ENCODE measurements at places on chromosomes 6 and 20.

DNA sequence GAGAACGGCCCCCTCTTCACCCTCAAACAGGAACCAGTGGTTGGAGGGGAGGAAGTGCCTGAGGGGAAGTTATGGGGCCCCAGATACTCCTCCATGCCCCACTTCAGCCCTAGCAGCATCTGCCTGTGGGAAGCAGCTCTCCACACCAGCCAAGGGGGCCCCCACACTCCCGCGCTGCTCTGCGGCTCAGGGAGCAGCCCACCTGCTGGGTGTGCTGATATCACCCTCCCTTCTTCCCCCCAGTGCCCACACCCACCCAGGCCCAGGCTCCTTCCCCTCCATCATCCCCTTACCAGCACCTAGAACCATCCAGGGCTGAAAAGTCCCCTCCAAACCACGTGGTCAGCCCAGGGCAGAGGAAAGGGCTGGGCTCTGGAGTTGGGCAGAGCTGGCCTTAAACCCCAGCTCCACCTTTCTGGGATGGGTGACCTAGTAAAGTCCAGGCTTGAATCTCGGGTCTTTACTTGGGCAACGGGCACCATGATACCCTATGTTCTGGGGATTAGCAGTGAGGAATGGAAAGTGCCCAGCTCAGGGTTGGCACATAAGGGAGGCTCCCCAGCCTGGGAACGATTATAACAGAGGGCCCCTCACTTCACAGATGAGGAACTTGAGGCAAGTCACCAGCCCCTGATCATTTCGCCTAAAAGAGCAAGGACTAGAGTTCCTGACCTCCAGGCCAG lies 663 bp downstream of the LST1 start:
- DNase-seq = no peak

DNA sequence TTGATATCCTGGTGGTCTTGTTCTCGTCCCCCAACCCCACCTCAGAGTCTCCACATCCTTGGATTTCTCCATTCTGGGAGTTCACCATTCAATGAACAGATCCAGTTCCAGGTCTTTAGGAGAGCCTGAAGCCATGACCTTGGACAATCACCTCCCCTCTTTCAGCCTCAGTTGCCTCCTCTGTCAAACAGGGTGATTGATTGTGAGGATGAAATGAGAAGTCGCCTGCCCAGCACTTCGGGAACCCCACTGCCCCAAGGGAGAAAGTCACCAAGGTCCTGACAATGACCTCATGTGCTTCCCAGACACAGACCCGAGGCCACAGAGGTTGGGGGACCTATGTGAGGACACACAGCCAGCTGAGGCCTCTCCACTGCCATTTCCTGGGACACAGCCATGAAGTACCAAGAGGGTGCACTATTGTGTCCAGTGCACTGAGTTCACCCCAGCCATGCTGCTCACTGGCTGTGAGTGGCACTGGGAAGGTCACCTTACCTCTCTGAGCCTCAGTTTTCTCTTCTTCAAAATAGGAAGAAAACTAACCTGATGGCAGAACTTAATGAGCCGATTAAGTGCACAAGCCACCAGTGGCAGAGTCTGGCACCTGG lies 61.7 kb downstream of the SNAI1 start:
- DNase-seq = no peak

- no peak for DNase-seq
These were observed 103.7 kb upstream of the TAB2 start for GRCh38 chr6:149213829-149214228.

DNA sequence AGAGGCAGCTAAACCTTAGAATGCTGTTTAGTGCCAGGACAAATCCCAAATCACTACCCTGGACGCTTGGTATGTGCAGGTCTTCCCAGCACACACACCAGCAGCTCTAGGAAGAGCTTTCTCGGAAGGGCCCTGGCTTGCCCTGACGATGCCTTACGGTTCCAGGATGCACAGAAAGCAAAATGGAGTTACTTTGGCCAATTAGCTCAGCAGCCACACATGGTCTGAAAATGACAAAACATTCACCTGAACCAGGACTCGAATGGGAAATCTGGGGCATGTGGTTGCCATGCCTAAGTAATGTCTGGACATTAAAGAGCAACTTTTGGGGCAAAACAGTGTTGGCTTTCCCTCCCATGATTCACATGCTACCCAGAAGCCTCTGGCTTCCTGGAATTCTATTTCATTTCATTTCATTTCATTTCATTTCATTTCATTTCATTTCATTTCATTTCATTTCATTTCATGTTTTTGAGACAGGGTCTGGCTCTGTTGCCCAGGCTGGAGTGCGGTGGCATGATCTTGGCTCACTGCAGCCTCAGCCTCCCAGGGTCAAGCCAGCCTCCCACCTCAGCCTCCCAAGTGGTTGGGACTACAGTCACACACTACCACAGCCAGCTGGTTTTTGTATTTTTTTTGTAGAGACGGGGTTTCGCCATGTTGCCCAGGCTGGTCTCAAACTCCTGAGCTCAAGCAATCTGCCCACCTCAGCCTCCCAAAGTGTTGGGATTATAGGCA lies 153.3 kb downstream of the ZDHHC14 start:
- no peak for DNase-seq

GRCh38 chr6:122787721-122788120 lies 1.3 kb upstream of the SMPDL3A start:
- no peak for DNase-seq
